ENCODE measurements at places on chromosomes 5 and 9.

DNA sequence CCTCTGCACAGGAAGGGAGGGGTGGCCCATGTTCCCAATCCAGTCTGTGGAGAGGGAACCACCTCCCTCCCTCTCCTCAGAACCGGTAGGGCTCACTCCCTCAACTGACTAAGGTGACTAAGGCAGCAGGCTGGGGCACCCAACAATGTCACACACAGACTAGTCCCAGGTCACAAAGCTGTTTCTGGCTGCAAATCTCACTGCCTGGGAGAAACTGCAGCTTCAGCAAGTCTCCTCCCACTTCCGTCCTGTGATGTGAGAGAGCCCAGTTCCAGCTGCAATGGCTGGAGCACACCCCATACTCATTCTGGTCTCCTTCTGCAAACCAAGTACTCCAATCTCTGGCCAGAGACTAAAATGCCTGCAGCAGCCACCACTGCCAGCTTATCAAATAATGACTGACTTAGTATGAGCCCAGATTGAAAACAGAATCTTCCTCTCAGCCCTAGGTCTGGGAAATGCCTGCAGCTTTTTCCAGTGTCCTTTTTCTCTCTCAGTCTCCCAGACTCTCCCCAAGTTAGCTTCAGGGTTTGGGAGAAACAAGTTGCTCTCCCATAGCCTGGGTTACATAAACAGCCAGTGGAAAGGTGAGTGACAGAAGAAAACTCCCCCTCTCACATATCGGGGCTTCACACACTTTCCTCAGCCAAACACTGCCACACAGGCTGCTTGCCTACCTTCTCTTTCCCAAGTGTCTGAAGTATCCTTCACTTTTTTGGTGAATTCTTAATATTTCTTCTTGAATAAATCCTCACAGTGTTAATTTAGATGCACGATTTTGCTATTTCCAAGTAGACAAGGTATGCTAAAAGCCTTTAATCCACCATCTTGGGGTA lies 247.4 kb upstream of the RASA1 start:
- DNase-seq: no peak

DNA sequence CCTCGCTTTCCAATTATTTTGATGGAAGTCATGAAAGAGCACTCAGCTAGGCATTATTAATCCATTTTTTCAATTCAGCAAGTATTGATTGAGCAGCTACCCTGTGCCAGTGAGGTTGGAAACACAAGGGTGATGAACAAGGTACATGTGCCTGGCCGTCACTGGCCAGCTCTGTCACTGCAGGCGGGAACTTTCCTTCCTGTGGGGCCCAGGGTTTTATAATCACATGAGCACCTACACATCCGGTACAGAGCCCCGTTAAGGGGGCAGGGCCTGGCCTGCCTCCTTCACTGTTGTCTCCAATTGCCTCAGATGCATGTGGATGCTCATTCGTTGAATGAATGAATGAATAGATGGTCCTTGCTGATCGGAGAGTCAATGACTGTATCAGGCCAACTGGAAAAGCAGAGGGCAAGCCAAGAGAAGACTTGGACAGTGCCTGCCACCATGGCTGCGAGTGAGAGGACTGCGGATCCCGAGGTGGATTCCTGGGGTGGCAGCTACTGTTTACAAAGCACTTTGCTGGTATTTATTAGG lies 55.9 kb upstream of the KCNMB1 start:
- DNase-seq: no peak

- no peak for DNase-seq
Measured at GRCh38 chr5:173574983-173575382, 41.5 kb downstream of the BOD1 start.

DNA sequence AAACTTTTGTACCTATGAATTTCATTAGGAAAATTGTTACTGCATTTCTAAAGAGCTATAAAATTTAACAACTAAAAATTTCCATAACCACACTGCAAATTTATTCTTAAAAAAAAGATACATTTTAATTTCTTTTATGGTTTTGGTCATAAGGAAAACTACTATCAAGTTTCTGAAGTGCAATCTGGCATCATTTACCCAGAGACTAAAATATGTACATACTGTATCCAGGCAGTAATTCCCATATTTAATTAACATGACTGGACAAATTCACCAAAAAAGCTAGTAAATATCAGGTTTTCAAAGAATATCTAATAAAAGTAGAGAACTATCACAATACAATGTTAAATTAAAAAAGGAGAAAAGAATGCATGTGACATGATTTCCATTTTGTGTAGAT lies 20.7 kb downstream of the PUM3 start:
- no peak for DNase-seq

GRCh38 chr5:34648840-34649158 lies 7.3 kb upstream of the RAI14 start:
- DNase-seq: no peak

- no peak for DNase-seq
Measured at GRCh38 chr5:172377856-172378255, 76.5 kb downstream of the SH3PXD2B start.

GRCh38 chr5:122805481-122805880 lies 30.6 kb downstream of the SNX2 start:
- DNase-seq: no peak

Data from stimulated activated CD4-positive, alpha-beta T cell treated with anti-CD3 and anti-CD28 coated beads, Interleukin-2, amount 100 ng/mL, for 48 hours (primary cell).